DMS 273 treated with DMSO at 0.1 percent for 48 hours (cell line): ENCODE measurements at places on chromosomes 3 and 15.

- DNase-seq: no peak
Observed at GRCh38 chr3:144263706-144264105, 292.1 kb downstream of the DIPK2A start.

GRCh38 chr15:70597056-70597603 lies 166.2 kb downstream of the UACA start:
- DNase-seq: no peak

DNA sequence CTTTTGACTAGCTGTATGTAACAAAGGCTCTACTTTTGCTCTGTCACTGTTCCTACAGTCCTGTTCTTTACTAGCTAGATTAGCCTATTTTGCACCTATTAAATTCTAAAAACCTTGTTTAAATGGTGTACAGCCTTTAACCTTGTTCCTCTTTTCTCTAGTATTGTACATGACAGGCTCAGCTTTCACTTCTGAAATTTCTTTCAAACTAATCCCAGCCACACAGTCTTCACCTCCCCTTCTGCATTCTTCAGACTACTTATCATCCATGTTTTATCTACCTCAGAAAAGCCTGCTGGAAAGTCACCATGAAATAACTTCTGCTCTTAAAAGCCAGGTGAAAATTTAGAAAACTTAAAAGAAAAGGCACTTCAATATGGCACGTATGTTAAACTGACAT lies 122.4 kb downstream of the NECTIN3 start:
- no peak for DNase-seq

GRCh38 chr3:27590437-27591298 lies 106.5 kb upstream of the SLC4A7 start:
- DNase-seq: no peak

DNA sequence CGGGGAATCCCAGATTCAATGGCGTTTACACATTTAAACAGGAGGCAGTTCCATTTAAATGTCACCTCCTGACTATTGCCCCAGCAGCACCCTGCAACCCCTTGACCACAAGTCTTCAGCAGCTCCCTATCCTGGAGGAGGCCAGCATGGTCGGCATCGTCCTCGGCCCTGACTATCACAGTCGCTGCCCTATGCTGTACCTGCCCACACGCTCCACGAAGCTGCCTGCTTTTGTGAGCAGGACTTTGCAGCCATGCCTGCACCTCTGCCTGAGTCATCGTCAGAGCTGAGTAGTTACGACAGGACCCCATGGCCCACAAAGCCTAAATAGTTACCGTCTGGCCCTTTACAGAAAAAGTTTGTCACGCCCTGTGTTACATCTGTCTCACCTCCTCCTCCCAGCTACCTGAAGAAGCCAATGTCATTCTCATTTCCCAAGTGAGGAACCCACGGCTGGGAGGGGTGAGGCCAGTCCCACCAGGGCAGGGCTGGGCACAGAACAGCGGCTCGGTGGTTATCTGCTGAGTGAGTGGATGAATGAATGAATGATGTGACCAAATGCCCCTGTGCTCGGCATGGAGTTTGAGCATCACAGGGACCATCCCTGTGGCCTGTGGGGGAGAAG lies 47.8 kb upstream of the IQSEC1 start:
- DNase-seq: no peak

GRCh38 chr3:47874913-47875312 lies 72.0 kb downstream of the DHX30 start:
- DNase-seq: no peak

DNA sequence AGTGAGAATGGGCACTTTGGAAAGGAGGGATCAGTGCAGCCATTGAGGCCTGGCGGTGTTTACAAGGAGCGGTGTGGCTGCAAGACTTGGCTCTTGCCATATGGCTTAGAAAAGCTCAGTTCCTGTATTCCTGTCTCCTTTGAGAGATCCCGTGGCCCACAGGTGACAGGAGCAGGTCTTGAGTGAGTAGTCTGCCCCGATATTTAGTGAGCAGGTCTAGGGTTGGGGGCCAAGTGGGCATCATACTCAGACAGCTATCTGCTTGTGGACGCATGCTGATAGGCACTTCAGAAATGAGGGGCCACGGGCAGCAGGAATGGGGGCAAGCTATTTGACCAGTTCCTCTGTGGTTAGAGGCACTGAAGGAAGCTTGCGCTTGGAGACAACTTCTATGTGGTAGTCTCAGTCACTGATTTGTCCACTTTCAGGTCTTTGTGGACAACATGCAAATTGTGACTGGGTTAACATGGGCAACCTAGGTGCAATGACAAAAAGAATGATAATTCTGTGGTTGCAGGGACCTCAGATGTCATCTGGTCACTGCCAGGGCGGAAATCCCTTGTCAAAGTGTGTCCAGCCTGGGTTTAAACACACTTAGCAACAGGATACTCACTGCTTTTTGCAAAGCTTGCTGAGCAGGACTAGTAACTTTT lies 1.1 kb downstream of the TMED3 start:
- DNase-seq: no peak

- no peak for DNase-seq
Observed at GRCh38 chr3:148077318-148077923, 620.3 kb upstream of the AGTR1 start.
